GM12878 (cell line): ENCODE measurements at places on chromosomes 3 and 15. TPM values are rescaled to one million over a fixed set of nuclear protein-coding genes. Genes with fewer than 3 reads are reported as not detected.

Gene MASP1
- 0.05 TPM in 1 of 2 replicates, not detected in the other for total RNA-seq

Gene IL12A
- total RNA-seq = 3.1 and 4.0 TPM in 2 replicates

Gene TLR9
- 4.8 and 6.9 TPM in 2 replicates for total RNA-seq

Gene SPTBN5
- total RNA-seq = 0.05 and 0.18 TPM in 2 replicates

Gene CAMK2N2
- 1.4 and 1.9 TPM in 2 replicates for total RNA-seq

Gene MEIS2
- 33.4 and 34.8 TPM in 2 replicates for total RNA-seq

Gene CCR5
- 1.2 TPM in 2 replicates for total RNA-seq

Gene LOXL1
- total RNA-seq = 0.11 and 0.15 TPM in 2 replicates

Gene ARHGEF26
- 0.05 TPM in 1 of 2 replicates, not detected in the other for total RNA-seq

Gene ISL2
- 0.26 TPM in 1 of 2 replicates, not detected in the other for total RNA-seq

Gene CCPG1
- total RNA-seq = 8.9 and 11.1 TPM in 2 replicates

Gene ALG1L2
- not detected in 2 replicates for total RNA-seq

Gene INKA1
- total RNA-seq = 6.0 and 9.2 TPM in 2 replicates

Gene PLIN1
- 0.08 TPM in 1 of 2 replicates, not detected in the other for total RNA-seq

Gene PDE12
- total RNA-seq = 23.0 and 26.1 TPM in 2 replicates

Gene ALS2CL
- 0.05 and 0.19 TPM in 2 replicates for total RNA-seq

Gene C3orf80
- total RNA-seq = 0.08 TPM in 1 of 2 replicates, not detected in the other

Gene MYLK
- total RNA-seq = 0.90 and 1.6 TPM in 2 replicates

Gene TMEM212
- not detected in 2 replicates for total RNA-seq

Gene MAP1A
- total RNA-seq = 0.10 and 0.16 TPM in 2 replicates

Gene HTR3C
- total RNA-seq = not detected in 2 replicates

Gene MESP2
- not detected in 2 replicates for total RNA-seq

Gene DNAJA4
- 5.9 and 6.4 TPM in 2 replicates for total RNA-seq
